Caco-2 (cell line): ENCODE measurements at places on chromosomes 12 and 14. TPM values are rescaled to one million over a fixed set of nuclear protein-coding genes. Genes with fewer than 3 reads are reported as not detected.

PFKM gene
- 96.8 and 108 TPM in 2 replicates for total RNA-seq

HDAC7 gene
- 71.2 and 71.9 TPM in 2 replicates for total RNA-seq

TSPAN19 gene
- not detected in 2 replicates for total RNA-seq

HCAR3 gene
- total RNA-seq = 0.28 and 0.32 TPM in 2 replicates

KRT83 gene
- not detected in 2 replicates for total RNA-seq

A2M gene
- total RNA-seq = 0.60 and 1.00 TPM in 2 replicates

SNAPC1 gene
- total RNA-seq = 5.1 and 6.0 TPM in 2 replicates

FSCB gene
- not detected in 2 replicates for total RNA-seq

PAPLN gene
- 2.7 and 3.0 TPM in 2 replicates for total RNA-seq

MFAP5 gene
- total RNA-seq = 0.61 and 1.00 TPM in 2 replicates
